Stimulated activated CD8-positive, alpha-beta memory T cell treated with anti-CD3 and anti-CD28 coated beads, Interleukin-12 subunit alpha, Interleukin-12 subunit beta, amount 100 ng/mL, for 4 hours (primary cell): ENCODE measurements at places on chromosomes 1 and 21.

GRCh38 chr21:33695813-33696212, 53.5 kb downstream of the ITSN1 start:
- DNase-seq: no peak

DNA sequence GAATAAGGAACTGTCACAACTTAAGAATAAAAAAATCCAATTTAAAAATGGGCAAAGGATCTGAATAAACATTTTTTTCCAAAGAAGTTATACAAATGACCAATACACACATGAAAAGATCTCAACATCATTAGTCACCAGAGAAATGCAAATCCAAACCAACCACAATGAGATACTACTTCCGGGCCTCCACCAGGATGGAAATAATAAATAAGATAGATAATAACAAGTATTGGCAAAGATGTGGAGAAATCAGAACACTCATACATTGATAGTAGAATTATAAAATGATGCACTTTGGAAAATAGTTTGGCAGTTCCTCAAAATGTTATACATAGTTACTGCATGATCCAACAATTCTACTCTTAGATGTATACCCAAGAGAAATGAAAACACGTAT, 18.7 kb downstream of the ZSWIM5 start:
- DNase-seq: no peak

DNA sequence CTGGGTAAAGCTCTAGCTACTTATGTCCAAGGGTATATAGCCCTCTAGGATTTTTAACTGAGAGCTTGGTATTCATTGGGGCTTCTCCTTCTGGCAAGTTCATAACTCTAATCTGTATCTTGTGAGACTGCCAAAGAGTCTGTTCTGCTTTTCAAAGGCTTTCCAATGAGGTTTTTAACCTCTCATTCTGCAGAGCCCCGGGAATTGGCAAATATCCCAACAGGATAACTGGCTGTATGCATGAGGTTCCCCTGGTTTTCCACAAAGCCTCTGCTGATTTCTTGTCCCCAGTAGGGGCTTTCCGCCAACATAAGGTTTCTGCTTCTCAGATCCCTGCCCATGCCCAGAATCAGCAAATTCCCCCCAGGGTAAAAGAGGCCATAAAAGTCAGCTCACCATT, 40.9 kb downstream of the RPL5 start:
- no peak for DNase-seq

- DNase-seq: no peak
Measured at GRCh38 chr1:202812176-202813026, 1.6 kb downstream of the PCAT6 start.

GRCh38 chr1:182303778-182304177, 87.8 kb downstream of the GLUL start:
- no peak for DNase-seq

DNA sequence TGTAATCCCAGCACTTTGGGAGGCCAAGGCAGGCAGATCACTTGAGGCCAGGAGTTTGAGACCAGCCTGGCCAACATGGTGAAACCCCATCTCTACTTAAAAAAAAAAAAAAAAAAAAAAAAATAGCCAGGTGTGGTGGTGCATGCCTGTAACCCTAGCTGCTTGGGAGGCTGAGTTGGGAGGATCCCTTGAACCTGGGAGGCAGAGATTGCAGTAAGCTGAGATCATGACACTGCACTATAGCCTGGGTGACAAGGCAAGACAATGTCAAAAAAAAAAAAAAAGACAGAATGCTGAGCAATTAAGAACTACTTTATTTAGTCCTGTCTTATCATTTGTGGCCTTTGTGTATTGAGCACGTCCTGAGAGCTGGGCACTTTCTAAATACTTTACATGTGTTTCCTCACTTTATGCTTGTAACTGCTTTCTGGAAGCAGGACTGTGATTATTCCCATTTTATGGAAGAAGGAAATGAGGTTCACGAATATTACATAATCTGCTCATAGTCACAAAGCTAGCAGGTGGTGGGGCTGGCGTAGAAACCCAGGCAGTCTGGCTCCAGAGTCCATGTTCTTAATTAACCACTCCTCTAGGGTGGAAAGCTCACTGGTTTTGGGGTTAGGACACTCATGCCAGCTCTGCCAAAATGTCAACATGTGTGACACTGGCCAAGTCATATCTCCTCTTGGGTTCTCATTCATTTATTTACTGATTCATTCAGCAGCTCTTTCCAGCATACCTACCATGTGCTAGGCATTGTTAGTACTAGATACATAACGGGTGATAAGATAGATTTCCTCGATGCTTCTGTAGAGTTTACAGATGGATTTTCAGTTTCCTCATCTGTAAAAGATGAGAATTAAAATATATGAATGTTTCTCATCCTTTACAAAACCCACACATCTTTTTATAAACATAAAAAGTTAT, 57.7 kb downstream of the DDR2 start:
- DNase-seq: no peak
